ENCODE measurements at places on chromosomes 1 and 21.

- no peak for DNase-seq
These were observed 47.1 kb downstream of the PTGS2 start for GRCh38 chr1:186633116-186633515.

- no peak for DNase-seq
These were observed 37.3 kb upstream of the STUM start for GRCh38 chr1:226511296-226511695.

- no peak for DNase-seq
These were observed 18.4 kb downstream of the SYT2 start for GRCh38 chr1:202691816-202692215.

DNA sequence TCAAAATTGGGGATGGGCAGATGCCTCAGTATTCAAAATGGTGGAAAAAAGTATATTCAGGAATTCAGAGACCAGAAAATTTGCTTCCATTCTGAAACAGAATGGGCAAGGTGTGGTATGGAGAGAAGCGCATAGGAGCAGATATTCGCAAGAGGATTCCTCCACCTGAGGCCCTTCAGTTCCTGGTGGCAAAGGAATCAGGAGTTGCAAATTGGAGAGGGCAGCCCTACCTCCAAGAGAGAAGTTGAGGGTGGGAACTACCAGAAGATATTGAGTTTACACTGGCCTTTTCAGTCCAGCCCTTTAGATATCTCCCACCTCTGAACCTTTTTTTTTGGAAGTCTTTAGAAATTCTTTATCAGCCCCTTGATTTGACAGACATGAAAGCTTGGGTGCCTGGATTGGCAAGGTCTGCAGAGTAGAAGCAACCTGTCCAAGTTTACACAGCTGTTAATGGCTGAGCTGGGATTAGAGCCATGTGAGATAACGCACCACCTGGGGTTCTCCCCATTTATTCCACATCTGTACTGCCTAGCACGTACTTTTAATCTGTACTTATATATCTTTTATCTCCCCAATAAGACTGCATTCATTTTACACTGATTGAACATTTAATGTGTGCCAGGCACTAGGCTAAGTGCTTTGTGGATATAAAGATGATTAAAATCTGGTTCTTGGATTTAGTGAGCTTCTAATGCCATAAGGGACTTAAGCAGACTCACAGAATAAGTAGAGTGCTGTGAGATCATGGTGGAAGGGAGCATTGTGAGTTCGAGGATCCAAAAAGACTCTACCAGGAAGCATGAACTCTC is 99.5 kb downstream of the NGF start:
- no peak for DNase-seq

DNA sequence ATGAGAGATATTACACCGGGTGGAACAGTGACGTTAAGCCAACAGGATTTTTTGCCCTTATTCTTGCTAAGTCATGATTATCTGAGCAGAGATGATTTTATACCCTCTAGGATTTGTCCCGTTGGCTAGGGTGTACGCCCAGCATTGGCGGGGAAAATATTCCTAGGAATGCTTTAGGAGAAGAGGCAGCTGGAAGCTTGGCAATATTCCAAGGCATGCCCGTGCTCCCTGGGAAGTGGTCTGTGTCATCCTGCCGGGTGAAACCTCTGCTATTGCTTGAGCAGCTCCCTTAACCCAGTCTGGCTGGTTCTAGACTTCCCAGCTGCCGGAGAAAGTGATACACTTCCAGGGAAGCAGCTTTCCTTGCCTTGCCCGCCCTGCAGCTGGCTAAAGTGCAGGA is 16.2 kb downstream of the CHRNB2 start:
- DNase-seq: peak; percentile 75

- DNase-seq: peak; percentile 69
These were observed 80.2 kb upstream of the GREM2 start for GRCh38 chr1:240691909-240692705.

GRCh38 chr1:147598621-147599361 is 57.5 kb downstream of the BCL9 start:
- peak; percentile 82 for DNase-seq

GRCh38 chr1:67468066-67468718 is 38.0 kb upstream of the SERBP1 start:
- no peak for DNase-seq

DNA sequence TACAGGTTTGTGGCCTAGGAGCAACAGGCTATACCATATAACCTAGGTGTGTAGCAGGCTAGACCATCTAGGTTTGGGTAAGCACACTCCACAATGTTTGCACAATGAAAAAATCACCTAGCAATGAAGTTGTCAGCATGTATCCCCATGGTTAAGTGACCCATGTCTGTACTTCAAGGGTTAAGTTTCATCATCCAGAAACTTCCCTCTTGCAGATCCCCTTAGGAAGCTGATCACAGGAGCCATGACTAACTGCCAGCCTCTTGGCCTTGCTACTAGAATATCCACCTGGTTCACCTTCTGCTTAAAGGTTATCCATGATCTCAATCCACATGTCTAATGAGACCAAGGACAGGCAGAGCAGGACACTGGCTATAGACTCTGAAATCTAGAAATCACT is 3.5 kb upstream of the UBXN10 start:
- DNase-seq: no peak

DNA sequence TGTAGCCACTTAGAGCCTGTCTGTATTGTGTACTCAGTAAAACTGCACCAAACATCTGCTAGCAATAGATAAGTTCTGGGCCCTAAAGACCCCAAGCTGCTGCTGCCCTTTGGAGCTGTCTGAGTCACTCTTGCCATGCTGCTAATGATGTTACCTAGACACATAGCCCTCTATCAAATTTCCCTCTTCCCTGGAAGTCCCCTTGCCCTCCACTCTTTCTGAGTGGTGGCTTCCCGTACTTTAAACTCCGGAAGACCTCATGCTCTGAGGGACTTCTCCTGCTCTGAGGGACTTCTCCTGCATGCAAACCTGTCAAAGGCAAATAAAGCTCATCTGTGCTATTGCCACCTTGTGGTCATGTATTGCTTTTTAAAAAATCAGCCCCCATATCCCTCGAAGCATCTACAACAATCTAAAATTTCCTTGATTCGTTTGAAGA is 34.0 kb downstream of the FH start:
- DNase-seq: no peak

DNA sequence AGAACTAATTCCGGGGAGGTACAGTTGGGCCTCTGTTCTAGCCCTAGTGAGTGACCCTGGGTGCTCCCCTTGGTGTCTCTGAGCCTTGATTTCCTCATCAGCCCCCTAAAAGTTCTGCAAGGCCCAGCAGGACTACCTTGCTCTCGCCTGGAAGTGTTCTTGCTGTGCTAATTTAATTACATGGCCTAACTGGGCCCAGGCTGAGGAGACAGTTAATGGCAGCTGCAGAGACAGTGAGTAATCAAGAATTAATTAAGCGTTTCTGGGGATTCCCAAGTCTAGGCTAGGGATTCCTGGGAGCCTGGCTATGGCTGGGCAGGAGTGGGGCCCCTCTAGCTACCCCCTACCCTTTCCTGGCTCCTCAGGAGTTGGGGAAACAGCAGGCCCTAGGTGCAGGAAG is 24.7 kb upstream of the DMBX1 start:
- DNase-seq: no peak

DNA sequence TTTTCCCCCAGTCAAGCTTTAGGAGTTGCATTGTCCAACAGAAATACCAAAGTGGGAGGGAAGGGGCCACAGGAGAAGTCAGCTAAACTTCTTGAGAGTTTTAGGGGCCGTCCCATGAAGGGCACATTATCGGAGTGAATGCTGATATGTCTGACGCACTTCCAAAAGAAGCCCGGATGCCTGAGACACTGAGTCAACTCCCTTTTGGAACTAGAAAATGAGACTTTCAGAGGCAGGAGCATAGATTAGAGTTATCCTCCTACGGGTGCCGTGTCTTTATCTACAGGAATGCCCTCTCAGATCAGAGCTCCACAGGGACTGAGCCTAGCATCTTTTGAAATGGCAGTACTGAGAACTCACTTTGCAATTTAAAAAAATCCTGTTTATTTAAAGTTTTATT is 13.1 kb downstream of the ACTN2 start:
- no peak for DNase-seq

DNA sequence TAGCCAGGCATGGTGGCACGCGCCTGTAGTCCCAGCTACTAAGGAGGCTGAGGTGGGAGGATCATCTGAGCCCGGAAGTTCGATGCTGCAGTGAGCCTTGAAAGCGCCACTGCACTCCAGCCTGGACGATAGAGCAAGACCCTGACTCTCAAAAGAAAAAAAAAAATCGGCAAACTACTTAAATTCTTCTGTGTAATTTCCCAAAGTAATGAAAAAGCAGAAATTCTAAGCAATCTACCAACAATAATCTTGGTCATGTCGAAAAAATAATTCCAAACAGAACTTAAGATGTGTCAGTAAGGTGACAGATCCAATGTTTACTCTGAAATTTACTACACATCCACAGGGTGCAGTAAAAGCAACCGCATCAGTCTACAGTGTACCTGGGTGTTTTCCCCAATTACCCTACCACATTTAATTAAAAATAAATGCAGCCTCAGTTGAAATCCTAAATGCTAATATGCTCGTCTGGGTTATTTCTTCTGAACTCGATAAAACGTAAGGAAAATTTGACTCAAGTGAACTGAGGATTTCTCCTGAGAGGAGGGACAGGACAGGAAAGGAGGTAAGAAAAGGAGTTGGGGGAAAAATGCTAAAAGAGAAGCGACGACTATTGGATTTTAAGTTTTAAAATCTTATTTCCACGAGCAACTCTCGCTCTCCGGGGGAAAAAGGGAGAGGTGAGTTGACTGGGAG is 801 bp downstream of the EPRS1 start:
- no peak for DNase-seq

DNA sequence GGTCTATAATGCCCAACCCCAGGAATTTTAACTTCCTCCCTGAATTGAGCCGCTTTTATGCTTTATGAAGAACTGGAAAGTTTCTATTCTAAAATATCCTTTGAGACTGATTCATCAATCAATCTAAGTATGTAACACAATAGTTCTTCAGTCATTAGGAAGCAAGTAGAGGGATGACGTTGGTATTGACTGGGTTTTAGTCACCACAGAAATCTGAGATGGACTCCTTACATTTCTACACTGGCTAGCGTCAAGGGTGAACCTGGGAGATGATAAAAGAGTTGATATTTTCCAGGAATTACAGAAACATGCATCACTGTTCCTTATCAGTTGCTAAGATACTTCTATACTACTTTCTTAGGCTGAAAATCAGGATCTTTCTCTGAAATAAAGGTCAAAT is 308.0 kb downstream of the HMCN1 start:
- DNase-seq: no peak

GRCh38 chr1:246860401-246860800 is 71.3 kb downstream of the AHCTF1 start:
- no peak for DNase-seq

GRCh38 chr1:176531036-176531435 is 68.1 kb downstream of the PAPPA2 start:
- no peak for DNase-seq

DNA sequence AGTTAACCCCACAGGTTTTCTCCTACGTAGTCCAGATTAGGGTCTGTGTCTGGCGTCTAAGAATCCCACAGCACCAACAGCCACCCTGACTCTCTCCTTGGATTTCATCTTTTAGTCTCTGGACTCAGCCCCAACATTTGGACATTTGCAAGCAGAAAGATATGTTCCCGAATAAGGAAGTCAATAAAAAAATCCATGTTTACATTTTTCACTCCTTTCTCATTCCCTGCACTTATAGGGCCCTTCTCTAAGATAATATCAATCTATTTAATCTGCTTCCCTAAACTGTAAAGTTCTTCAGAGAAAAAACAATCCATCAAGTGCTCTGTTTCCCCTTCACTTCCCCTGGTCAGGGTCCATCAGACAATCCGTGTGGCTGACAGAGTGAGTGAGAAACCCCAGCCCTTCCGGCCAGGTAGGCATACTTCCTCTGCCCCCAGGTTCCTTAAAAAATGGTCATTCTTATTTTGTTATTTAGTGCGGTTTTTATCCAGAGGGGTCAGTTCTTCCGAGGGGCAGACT is 105.9 kb upstream of the CDC42BPA start:
- no peak for DNase-seq

DNA sequence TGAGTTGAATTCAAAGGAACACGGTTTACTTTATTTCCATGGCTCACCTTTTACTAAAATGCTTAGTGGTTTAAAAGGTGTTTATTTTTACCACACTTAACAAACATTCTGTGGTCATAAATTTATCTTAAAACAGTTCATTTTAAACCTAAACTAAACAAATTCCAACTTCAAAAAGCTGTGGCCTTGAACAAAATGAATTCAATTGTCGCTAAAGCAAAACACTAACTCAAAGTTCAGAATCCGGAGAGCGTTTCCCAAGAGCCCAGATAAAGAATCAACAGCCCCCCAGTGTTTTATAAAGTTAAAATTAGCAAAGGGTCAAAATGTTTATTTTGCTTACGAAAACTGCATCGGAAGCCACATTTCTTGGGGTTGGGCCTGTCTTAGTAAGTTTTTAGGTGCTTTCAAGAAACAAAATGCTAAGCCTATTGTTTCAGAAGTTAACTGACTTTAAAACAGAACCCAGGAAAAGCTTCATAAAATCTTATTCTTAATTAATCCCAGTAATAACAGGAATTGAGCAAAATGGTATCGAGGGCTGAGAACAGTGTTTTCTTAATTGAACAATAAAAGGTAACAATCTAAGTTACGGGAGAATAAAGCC is 1.3 kb downstream of the PUM1 start:
- peak; percentile 54 for DNase-seq

- DNase-seq: no peak
These were observed 66.8 kb downstream of the SLC27A3 start for GRCh38 chr1:153842006-153842471.

DNA sequence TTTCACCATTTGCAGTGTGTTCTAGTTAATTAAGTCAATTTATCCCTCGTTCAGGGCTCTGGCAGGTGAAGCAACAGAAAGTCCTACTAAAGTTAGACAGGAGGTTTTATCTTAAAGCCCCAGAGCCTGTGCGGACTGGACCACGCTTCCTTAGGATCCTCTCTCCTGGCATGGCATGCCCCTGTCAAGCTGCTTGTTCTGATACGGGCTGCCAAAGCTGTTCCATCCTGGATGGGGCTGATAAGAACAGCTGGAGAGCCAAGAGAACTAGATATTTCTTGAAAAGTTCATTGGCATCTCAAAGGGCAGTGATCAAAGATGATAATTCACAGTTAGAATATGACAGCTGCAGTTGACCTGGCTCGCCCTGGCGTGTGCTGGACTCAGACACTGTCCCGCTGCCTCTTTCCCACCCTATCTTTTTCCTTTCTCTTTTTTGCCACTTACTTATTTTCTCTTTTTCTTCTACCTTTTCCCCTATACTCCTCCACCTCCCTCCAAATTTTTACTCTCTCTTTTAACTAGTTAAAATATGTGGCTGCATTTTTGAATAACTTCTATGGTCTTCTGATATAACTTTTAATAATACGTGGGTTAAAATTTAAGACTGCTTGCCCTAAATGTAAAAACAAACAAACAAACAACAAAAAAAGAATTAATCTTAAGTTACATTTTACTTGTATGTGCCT is 96.7 kb downstream of the ABCA4 start:
- no peak for DNase-seq

GRCh38 chr1:244862354-244862698 is 2.0 kb downstream of the HNRNPU start:
- DNase-seq: no peak

- no peak for DNase-seq
These were observed 2.4 kb upstream of the CTTNBP2NL start for GRCh38 chr1:112393631-112393974.

- no peak for DNase-seq
These were observed 77.2 kb upstream of the JUN start for GRCh38 chr1:58861076-58861475.

Data from lung (tissue), 17 donors.